ENCODE measurements at places on chromosomes 12 and 14. TPM values are rescaled to one million over a fixed set of nuclear protein-coding genes. Genes with fewer than 3 reads are reported as not detected.
A peak's percentile ranks its signal among the peaks of the same experiment; 100 is the strongest.

The SLC17A8 gene
- not detected for total RNA-seq

The TCL1B gene
- not detected for total RNA-seq

The PPP2R3C gene
- 64.2 TPM for total RNA-seq

The SRRM4 gene
- total RNA-seq = not detected

The GNG2 gene
- 19.0 TPM for total RNA-seq

The C14orf180 gene
- total RNA-seq = not detected

The KRT77 gene
- not detected for total RNA-seq

The A2M gene
- total RNA-seq = 239 TPM

The ANKRD33 gene
- under 0.01 TPM for total RNA-seq

The GALNT16 gene
- 8.5 TPM for total RNA-seq

The MFAP5 gene
- 9.0 TPM for total RNA-seq

The SLCO1C1 gene
- total RNA-seq = not detected

- H3K27ac ChIP-seq = no peak overlapping the region
- peak; percentile 20 for DNase-seq
- no peaks in the 10 kb centered on the region for H3K27me3 ChIP-seq
- no peak overlapping the region for H3K4me3 ChIP-seq
Observed at GRCh38 chr14:24816011-24816928, 182.3 kb upstream of the GZMB start.

- no peaks in the 10 kb centered on the region for H3K36me3 ChIP-seq
- no peaks in the 10 kb centered on the region for H3K4me1 ChIP-seq
- DNase-seq = no peak
- H3K27ac ChIP-seq = no peak overlapping the region
Observed at GRCh38 chr12:34395056-34396005, 373.0 kb downstream of the ALG10 start.

- H3K27ac ChIP-seq = no peak overlapping the region
- H3K4me3 ChIP-seq = no peak overlapping the region
- H3K36me3 ChIP-seq = peaks cover 17% of the 10 kb centered on the region
- no peaks in the 10 kb centered on the region for H3K27me3 ChIP-seq
- peaks cover 2% of the 10 kb centered on the region for H3K4me1 ChIP-seq
- DNase-seq = no peak
Observed at GRCh38 chr14:95467657-95468056, 48.8 kb downstream of the SYNE3 start.

GRCh38 chr14:23538050-23538718 lies 13.4 kb downstream of the ZFHX2 start:
- no peaks in the 10 kb centered on the region for H3K27me3 ChIP-seq
- no peak for DNase-seq
- H3K36me3 ChIP-seq = no peaks in the 10 kb centered on the region
- H3K27ac ChIP-seq = no peak overlapping the region
- H3K4me1 ChIP-seq = peaks cover 4% of the 10 kb centered on the region

- DNase-seq = no peak
- no peak overlapping the region for H3K4me3 ChIP-seq
- peaks cover 2% of the 10 kb centered on the region for H3K4me1 ChIP-seq
- H3K27me3 ChIP-seq = no peaks in the 10 kb centered on the region
- no peaks in the 10 kb centered on the region for H3K36me3 ChIP-seq
Observed at GRCh38 chr14:88821378-88821777, 3.1 kb upstream of the TTC8 start.

DNA sequence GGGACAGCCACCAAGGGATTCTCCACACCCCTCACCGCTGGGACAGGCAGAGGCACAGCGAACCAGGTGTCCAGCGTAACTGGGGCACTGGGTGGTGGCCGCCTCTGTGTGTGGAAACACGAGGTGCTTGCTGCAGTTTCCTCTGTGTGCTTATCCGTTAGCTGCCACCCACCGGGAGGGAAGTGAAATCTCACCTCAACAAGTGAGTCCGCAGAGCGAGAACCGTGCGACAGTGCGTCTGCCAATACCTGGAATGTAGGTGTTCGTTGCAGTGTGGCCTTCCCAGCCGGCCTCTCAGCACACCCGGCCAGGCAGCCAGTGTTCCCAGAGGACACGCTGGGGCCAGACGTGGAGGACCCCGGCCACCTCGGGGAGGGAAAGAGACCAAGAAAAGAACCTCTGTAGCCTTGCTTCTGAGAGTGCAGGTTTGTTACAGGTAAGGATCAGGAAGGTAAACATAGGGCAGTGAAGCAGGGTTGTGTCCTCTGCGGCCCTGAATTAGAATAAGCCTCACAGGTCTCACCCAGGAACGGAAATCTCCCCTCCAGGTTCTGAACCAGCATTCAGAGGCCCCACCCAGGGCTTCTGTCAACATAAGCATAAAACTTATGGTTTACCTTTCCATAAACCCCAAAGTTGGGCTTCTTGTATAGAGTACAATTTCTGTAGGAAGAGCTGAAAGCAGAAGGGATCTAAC lies 1.5 kb downstream of the BCL2L14 start:
- H3K4me1 ChIP-seq = no peaks in the 10 kb centered on the region
- H3K4me3 ChIP-seq = no peak overlapping the region
- no peak for DNase-seq
- no peak overlapping the region for H3K27ac ChIP-seq

GRCh38 chr12:53052419-53053217 lies 2.8 kb downstream of the TNS2 start:
- peaks cover 19% of the 10 kb centered on the region for H3K36me3 ChIP-seq
- H3K27ac ChIP-seq = peak overlapping the region; percentile 95
- DNase-seq = peak; percentile 81

GRCh38 chr12:62839869-62840660 lies 94.9 kb downstream of the PPM1H start:
- DNase-seq = no peak
- H3K27me3 ChIP-seq = no peaks in the 10 kb centered on the region
- no peak overlapping the region for H3K27ac ChIP-seq
- H3K4me1 ChIP-seq = no peaks in the 10 kb centered on the region
- no peak overlapping the region for H3K4me3 ChIP-seq
- no peaks in the 10 kb centered on the region for H3K36me3 ChIP-seq

DNA sequence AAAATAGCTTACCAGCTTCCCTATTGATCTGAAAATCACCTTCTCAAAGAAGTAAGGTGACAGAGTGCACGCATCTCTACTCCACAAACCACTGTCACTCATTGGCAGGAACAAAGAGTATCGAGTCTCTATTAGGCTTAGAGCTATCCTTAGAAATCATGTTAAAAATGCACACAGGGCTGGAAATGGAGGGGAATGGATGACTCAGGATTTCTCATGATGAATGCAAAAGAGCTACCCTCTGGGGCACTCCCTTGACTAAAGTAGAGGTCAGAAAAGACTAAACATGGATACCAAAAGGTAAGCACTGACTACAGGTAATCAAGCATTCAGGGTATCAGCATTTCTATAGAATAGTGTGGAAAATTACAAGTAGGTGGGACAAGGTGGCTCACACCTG lies 96.1 kb upstream of the ANO4 start:
- no peaks in the 10 kb centered on the region for H3K4me1 ChIP-seq
- no peak overlapping the region for H3K4me3 ChIP-seq
- no peak overlapping the region for H3K27ac ChIP-seq
- no peaks in the 10 kb centered on the region for H3K36me3 ChIP-seq
- no peaks in the 10 kb centered on the region for H3K27me3 ChIP-seq
- no peak for DNase-seq

- DNase-seq = no peak
- H3K4me3 ChIP-seq = no peak overlapping the region
- no peaks in the 10 kb centered on the region for H3K36me3 ChIP-seq
- H3K4me1 ChIP-seq = no peaks in the 10 kb centered on the region
- H3K27me3 ChIP-seq = no peaks in the 10 kb centered on the region
Observed at GRCh38 chr14:57660208-57660607, 166.6 kb upstream of the CCDC198 start.

DNA sequence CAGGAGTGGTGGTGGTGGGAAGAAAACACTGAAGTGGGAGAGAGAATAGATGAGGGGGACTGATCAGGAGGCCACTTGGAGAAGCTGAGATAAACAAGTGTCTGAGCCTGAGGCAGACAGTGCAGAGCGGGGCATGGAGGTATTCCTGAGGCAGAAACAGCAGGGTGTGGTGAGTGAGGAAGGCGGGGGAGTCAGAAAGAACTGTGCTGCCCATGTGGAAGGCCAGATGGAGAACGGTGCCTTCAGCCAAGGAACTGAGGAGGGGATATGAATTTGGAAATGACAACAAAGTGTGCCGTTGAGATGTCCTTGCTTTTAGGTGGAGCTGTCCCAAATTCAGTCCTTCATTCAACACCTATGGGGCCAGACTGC lies 13.7 kb downstream of the APPL2 start:
- no peak overlapping the region for H3K27ac ChIP-seq
- H3K4me3 ChIP-seq = no peak overlapping the region
- no peaks in the 10 kb centered on the region for H3K27me3 ChIP-seq
- H3K36me3 ChIP-seq = peaks cover 5% of the 10 kb centered on the region
- no peak for DNase-seq
- H3K4me1 ChIP-seq = peaks cover 7% of the 10 kb centered on the region

GRCh38 chr14:101369194-101369915 lies 191.9 kb upstream of the DIO3 start:
- H3K4me3 ChIP-seq = no peak overlapping the region
- no peaks in the 10 kb centered on the region for H3K4me1 ChIP-seq
- DNase-seq = peak; percentile 5
- no peak overlapping the region for H3K27ac ChIP-seq

DNA sequence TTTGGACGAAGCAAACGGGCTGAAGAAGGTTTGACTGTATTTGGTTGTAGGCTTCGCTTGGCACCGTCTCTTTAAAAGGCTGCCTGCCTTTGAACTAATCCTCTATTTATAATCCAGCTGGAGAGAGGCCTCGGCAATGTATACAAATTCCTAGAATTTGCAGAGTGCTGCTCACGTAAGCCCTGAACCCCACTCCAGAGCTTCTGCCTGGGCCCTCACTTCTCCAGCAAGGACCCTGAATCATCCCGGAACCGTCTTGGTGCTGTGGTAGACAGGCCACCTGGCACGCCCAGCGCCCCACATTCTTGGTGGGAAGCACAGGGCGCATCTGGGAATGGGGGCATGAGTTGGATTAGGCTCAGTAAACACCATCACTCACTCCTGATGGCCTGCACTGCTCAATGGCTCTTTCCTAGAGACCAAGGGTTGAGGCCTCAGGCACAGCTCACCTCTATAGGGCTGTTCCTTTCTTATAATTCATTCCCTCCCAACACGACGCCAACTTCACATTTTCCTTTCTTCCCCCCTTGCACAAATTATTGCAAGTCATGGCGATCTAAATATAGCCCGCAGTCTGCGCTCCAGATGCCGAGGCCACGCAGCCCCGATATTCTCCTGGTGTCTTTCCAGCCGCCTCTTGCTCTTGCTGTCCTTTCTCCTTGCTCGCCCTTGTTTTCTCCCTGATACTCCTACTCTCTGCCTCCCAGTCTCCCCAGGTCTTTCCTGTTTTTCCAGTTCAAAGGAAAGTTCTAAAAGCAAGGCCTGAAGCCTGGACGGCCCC lies 141.0 kb downstream of the ZFP36L1 start:
- DNase-seq = peak; percentile 88
- no peaks in the 10 kb centered on the region for H3K27me3 ChIP-seq
- H3K4me3 ChIP-seq = no peak overlapping the region
- H3K36me3 ChIP-seq = no peaks in the 10 kb centered on the region

GRCh38 chr12:93657071-93657470 lies 20.1 kb upstream of the CRADD start:
- H3K36me3 ChIP-seq = no peaks in the 10 kb centered on the region
- no peak overlapping the region for H3K27ac ChIP-seq
- H3K4me1 ChIP-seq = no peaks in the 10 kb centered on the region
- no peak overlapping the region for H3K4me3 ChIP-seq

- no peaks in the 10 kb centered on the region for H3K27me3 ChIP-seq
- DNase-seq = no peak
- no peaks in the 10 kb centered on the region for H3K4me1 ChIP-seq
- no peak overlapping the region for H3K4me3 ChIP-seq
- no peaks in the 10 kb centered on the region for H3K36me3 ChIP-seq
Observed at GRCh38 chr12:123945287-123946151, 27.1 kb downstream of the CCDC92 start.

GRCh38 chr12:74401035-74401434 lies 136.6 kb upstream of the ATXN7L3B start:
- H3K27ac ChIP-seq = no peak overlapping the region
- no peak for DNase-seq
- H3K4me1 ChIP-seq = no peaks in the 10 kb centered on the region
- no peak overlapping the region for H3K4me3 ChIP-seq
- no peaks in the 10 kb centered on the region for H3K27me3 ChIP-seq

Data from fibroblast of lung (primary cell).